ENCODE measurements at places on chromosomes 6 and 20.

DNA sequence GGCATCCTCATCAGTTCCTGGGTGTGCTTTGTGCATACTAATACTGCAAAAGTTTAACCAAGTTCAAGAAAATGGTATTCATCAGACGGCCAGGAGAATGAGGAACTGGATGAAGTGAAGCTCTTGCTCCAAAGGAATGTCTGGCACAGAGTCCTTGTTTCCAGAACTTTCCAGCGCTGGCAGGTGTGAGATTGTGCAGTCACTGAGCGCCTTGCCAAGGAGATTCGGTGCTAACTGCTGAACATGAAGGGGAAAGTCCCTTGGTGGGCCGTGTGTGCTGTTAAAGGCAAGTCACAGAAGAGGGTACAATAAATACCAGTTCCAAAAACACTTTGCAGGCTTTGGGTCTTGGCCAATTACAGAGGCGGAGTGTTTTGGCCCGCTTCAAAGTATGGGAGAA is 262.3 kb upstream of the SOX4 start:
- DNase-seq = no peak

GRCh38 chr6:46219661-46220060 is 48.9 kb upstream of the ENPP5 start:
- DNase-seq = no peak

- DNase-seq = no peak
Observed at GRCh38 chr6:106732376-106732940, 103.1 kb downstream of the QRSL1 start.

- no peak for DNase-seq
Observed at GRCh38 chr6:48475275-48475674, 364.3 kb upstream of the PTCHD4 start.

DNA sequence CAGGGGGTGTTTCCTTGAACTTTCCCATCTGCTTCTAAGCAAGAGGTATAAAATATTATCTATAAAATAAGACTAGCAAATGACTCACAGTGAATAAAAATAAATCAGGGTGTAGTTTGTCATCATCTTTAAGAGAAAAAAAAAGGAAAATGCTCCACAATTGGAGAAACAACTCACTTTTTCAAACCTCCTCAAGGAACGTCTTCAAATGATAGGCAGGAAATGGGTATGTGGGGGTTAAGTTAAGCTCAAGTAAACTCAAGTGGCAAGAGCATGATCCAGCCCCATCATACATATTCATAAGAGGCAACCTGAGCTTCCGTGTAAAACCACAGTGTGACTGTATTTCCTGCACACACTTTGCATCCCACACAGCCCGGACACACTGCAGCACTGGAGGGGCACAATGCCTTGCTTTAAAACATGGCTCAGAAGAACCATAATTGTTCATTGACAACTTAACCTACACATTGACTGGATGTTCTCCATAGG is 58.5 kb upstream of the CEP85L start:
- DNase-seq = no peak

DNA sequence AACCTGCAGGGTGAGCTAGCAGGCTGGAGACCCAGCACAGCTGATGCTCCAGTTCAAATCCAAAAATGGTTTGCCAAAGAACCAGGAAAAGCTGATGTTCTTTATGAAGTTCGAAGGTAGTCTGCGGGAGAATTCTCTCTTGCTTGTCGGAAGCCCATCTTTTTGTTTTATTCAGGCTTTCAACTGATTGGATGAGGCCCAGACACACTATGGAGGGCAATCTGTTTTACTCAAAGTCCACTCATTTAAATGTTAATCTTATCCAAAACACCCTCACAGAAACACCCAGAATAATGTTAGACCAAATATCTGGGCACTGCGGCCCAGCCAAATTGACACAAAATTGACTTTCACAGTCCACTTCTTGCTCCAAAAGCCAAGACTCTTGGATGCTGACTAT is 105.6 kb upstream of the PMEPA1 start:
- no peak for DNase-seq

DNA sequence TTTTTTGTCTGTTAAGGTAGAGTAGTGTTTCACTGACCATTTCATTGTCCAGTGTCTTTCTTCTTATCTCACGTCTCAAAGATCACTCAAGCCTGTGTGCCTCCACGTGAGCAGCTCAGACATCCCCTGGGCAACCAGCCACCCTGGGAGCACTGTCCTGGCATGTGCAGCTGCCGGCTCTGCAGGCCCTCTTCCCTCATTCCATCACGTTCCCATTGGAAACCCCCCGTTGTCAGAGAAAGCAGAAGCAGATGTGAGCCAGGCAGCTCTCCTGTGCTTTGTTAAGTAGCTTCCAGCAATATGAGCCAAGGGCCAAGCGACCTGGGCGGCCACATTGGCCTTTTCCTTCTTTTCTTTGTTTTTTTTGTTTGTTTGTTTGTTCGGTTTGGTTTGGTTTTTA is 233.2 kb upstream of the SYNDIG1 start:
- DNase-seq = no peak

GRCh38 chr6:166325383-166326042 is 16.8 kb downstream of the SFT2D1 start:
- DNase-seq = no peak

GRCh38 chr20:36040571-36040970 is 72.2 kb downstream of the CNBD2 start:
- no peak for DNase-seq

DNA sequence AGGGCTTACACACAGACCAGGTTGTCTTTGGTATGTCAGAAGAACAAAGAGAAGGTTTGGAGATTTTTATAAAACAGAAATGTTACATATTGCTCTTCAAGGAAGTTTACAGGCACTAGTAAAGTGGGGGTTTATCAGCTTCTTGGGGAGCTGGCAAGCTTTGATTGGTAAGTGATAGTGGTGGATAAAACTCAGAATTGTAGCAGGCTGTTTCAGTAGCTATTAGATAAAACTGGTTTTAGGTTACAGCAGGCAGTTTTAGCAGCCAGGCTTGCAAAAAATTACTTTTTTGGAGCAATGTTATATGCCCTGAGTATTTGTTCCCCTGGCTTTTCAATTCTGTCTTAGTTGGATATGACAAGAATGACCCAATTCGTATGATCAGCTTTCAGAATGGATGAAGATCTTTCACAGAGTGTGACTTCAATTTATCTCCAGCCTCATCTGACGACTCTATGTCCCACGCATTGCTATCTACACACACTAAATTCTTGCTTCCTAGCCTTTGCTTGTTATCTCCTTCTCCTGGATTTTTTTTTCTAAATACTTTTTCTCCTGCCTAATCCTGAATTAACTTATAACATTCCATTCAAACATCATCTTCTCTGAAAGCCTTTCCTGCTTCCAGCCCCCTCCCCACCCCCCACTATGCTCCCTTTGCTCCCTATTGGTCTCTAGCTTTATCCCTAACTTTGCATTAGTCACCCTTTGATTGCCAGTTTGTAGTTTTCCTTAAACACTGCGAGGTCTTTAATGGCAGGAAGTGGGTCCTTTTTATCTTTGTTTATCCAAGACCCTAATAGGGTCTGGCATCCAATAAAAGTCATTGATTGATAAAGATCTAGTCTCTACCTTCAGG is 1.0 kb upstream of the TOMM34 start:
- DNase-seq = no peak

- no peak for DNase-seq
Observed at GRCh38 chr6:122620902-122621301, 10.7 kb downstream of the PKIB start.

DNA sequence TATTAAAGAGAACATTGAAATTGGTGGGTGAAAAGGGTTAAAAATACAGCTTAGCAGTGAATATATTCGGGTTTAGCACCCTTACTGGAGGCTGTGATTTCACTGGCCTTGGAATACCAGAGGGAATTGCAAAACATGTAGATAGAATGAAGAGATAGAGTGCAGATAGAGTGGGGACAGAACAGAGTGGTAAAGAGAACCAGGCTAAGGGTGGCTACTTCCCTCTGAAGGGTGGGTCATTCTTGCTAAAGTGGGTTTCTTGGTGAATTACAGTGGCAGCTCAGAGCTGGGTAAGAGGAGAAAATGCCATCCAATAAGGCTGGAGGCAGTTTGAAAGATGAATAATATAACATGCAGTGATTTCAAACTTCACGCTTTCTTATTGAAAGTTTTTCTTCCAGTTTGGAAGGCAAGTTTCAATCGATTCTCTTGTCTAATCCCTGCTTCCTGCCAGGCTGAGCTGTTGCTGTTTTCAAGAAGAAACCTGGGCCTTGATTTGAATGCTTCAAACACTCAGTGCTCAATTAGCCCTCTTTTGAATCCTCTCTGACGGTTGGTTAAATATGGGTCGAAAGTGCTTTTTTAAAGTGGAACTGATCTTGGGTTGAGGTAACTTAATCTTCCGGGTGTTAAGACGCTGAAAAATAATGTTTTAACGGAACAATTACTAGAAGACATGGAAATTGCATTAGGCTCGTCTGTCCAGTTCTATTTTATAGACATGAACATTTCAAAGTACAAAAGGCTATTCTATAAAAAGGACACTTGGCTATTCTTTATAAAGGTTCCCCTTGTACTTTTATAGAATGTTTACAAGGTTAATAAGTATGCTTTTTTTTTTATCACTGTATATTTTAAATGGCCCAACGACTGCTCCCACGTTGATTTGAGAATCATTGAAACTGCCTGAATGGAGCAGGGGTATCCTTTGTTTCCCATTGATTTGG is 203.3 kb downstream of the BCAS1 start:
- DNase-seq = no peak

- no peak for DNase-seq
Observed at GRCh38 chr6:12037798-12038197, 25.7 kb downstream of the HIVEP1 start.

- no peak for DNase-seq
Observed at GRCh38 chr6:139257291-139257690, 34.5 kb downstream of the TXLNB start.

GRCh38 chr20:44997171-44997570 is 30.9 kb downstream of the STK4 start:
- DNase-seq = no peak

- DNase-seq = no peak
Observed at GRCh38 chr6:130780122-130780521, 47.1 kb upstream of the SMLR1 start.

- DNase-seq = no peak
Observed at GRCh38 chr6:90759664-90760063, 172.8 kb upstream of the MAP3K7 start.

- no peak for DNase-seq
Observed at GRCh38 chr20:760751-761417, 7.4 kb downstream of the SLC52A3 start.

- no peak for DNase-seq
Observed at GRCh38 chr6:158853880-158854213, 34.7 kb upstream of the EZR start.

DNA sequence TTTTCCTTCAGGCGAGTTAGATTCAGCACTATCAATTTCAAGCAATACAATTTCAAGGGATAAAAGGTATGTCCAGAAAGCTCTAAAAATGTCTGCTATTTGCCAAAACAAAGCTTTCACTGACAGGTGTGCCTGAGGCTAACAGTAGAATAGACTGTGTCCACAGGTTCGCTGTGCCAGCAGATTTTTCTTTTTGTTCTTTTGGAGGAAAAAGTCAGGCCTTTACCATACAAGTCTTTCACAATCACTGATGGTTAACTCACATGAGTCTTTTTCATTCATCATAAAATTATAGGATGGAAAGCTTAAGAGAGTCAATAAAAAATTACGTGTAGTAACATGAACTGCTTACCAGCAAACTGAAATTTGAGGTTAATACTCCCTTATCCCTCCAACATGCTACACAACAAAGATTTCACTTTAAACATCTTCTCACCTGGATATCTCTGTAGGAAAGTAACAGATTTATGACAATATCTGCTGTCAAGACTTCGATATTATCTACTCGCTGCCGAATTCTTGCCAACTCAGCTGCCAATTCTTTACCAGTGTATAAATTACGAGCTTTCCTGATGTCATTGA is 95.4 kb downstream of the MAP3K5 start:
- no peak for DNase-seq

- no peak for DNase-seq
Observed at GRCh38 chr6:137740967-137741761, 125.9 kb upstream of the TNFAIP3 start.

- DNase-seq = no peak
Observed at GRCh38 chr6:37727996-37728395, 30.3 kb upstream of the MDGA1 start.

- no peak for DNase-seq
Observed at GRCh38 chr20:39849171-39849570, 839.9 kb downstream of the MAFB start.

DNA sequence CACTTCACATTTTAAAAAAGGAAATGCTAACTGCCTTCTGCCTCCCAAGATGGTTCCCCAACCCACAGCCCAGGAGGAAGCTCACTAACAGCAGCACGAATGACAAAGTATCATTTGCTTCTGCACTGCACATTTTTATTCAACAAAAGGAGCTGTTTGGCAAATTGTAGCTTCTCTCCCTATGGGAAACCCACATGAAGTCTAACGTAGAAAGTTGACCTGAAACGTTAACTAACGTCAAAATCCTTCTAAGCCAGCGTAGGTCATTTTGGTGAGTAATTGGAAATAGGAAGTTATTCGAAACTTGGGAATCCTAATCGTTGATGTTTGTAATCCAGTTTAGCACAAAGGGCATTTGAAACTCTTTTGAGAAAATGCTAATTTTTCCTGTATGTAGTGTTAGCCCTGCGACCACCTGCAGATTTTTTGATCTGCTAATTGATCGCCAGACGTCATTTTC is 2.9 kb downstream of the SALL4 start:
- DNase-seq = no peak

DNA sequence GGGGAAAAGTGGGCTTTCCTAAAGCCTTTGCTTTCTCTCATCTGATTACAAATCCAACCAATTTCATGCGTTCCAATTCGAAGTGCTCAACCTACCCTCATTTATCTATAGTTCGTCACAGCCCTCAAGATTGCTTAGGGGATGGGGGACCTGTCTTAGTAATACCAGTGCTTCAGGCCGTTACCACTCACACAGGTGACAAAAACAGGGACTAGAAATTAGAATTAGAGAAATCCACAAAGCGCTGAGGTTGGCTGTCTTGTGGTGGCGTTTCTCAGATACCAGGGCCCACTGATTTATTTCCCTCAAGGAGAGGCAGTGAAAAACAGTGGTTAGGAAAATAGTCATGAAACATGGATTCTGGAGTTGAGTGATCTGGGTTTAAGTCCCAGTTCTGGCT is 121.6 kb upstream of the SPACA1 start:
- no peak for DNase-seq

DNA sequence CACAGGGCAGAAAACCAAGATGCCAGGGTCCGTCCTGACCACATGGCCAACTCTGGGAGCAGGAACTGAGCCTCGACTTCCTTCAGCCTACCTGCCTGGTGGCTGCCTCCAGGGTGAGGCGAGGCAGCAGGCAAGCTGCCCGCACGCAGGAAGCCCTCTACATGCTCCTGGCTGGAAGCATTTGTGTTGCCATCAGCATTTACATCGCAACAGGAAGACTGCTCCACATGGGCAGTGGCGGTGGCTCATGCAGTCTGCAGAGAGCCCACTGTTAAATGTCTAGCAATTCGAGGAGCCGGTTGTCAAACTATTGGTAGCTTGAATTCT is 233.8 kb downstream of the SYNDIG1 start:
- no peak for DNase-seq

GRCh38 chr6:67897998-67898607 is 737.0 kb upstream of the ADGRB3 start:
- no peak for DNase-seq

Data from forelimb muscle (tissue), 1 donor.